Stimulated activated CD8-positive, alpha-beta memory T cell treated with anti-CD3 and anti-CD28 coated beads, Interleukin-15, amount 100 ng/mL, for 4 hours (primary cell): ENCODE measurements at places on chromosomes 16 and 17.

DNA sequence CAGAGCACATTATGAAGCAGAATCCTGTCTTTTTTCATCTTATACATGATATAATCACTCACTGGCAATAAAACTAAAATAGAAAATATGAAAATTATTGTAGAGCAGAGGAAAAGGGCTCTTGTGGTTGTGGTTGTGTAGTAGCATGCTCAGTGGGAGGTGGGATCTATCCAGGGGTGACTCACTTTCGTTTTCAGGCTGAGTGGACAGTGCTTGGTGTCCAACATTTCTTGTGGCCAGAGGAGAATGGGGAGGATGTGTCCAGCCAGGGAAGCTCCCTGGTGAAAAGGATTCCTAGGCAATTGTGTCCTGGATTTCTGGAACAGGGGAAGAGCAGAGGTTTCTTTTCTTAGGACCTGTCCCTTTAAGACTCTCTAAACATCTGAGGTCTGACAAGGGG, 31.9 kb upstream of the CPHXL start:
- DNase-seq, result no peak

DNA sequence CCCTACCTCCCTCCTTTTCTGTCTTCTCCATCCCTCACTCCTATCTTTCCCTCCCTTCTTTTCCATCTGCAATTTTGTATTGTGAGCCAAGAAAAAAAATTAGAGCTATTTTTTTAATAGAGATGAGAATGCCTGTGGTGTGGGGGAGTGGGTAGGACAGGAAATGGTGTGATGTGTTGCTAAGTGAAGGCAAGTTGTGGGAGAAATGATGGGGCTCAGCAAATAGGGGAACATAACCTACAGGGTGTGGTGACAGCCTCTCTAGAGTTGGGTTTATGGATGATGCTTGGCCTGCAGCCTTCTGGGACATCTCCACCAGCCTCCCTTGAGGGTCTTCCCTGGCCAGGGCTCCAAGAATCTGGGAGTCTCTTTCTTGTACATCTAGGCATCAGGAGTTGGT, 163.1 kb upstream of the CACNG3 start:
- no peak for DNase-seq

GRCh38 chr17:50839591-50840310, 4.4 kb downstream of the WFIKKN2 start:
- no peak for DNase-seq

GRCh38 chr17:57588086-57588485, 157.0 kb downstream of the CCDC182 start:
- DNase-seq, result no peak

- no peak for DNase-seq
These were observed 22.2 kb upstream of the ADCY7 start for GRCh38 chr16:50244140-50244503.

DNA sequence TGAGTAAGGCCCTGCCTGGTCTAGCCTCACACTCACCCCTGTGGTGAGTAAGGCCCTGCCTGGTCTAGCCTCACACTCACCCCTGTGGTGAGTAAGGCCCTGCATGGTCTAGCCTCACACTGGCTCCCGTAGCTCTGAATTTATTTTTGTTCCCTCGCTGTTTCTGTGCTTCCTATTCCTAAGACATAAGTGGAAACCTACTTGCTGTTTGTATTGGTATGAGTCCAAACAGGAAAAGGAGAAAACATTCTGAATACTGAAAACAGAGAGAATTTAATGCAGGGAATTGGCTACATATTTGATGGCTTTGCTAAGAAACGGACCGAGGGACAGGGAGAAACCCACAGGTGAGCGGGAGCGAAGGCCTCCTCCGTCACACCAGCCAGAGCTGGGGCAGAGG, 267.8 kb downstream of the FOXL1 start:
- no peak for DNase-seq

- no peak for DNase-seq
These were observed 676 bp downstream of the CPD start for GRCh38 chr17:30379303-30379902.

GRCh38 chr17:78769196-78769773, 12.8 kb downstream of the CYTH1 start:
- DNase-seq, result no peak

GRCh38 chr17:41687828-41688640, 651 bp upstream of the EIF1 start:
- DNase-seq, result no peak

- no peak for DNase-seq
These were observed 26.5 kb upstream of the XYLT2 start for GRCh38 chr17:50319306-50320004.

- no peak for DNase-seq
These were observed 5.0 kb downstream of the ATF7IP2 start for GRCh38 chr16:10390867-10391266.

GRCh38 chr16:17270683-17271109, 200.1 kb downstream of the XYLT1 start:
- DNase-seq, result no peak

- DNase-seq, result no peak
These were observed 12.2 kb downstream of the HIC1 start for GRCh38 chr17:2067048-2067561.

- DNase-seq, result no peak
These were observed 83.2 kb downstream of the CNGB1 start for GRCh38 chr16:57887711-57888110.
